ENCODE measurements at places on chromosomes 4 and X.

DNA sequence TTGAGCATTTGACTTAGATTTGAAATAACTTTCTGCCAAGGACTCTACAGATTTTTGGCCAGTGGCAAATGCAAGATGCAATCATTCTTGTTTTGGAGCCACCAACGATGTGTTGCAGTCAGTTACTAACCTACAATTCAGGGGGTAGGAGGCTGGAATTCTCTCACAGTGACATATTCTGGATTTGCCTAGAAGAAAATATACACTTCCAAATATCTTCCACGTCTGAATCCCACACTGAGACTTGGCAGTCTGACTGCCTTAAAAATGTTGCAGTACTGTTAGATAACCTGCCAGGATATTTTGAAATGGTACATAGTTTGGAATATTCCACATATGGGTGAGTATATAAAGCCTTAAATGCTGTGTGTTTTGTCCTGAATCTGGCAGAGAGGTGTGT, 27.6 kb upstream of the AGTR2 start:
- DNase-seq = no peak

- DNase-seq = no peak
Observed at GRCh38 chr4:110250023-110250387, 51.6 kb upstream of the ELOVL6 start.

DNA sequence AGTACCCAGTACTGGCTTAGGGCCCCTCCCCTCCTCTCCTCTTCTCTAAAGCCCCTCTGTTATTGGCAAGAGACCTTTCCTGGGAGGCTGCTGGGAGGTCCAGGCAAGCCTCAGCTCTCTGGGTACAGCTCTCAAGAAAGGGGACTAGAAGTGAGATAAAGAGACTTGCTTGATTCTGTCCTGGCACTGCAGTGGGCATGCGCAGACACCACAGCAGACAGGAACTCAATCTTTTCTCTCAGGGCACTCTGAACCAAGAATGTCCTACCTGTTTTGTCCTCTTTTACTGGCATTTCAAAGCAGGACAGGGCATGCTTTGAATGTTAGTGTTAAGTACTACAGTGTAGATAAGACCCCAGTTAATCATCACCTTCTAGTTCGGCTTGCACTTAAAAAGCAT, 74.9 kb downstream of the NYX start:
- no peak for DNase-seq

DNA sequence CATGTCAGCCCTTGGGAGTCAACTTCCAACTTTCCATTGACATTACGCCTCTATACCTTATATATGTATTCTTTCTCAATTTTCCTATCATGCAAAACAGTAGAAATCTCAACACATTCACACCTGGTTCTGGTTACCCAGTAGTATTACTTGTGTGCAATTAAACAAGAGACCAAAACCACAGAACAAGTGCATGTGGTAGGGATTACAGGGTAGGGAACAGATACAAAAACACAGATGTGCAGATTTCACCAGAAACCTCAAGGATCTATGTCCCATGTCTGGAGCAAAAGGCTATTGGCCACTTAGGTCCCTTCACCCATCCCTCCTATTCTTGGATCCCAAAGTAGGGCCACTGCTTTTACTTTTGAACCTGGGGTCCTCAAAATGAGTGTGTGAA, 143.6 kb upstream of the ZCCHC13 start:
- DNase-seq = no peak

- no peak for DNase-seq
Observed at GRCh38 chrX:124280294-124280902, 52.1 kb upstream of the TEX13D start.

DNA sequence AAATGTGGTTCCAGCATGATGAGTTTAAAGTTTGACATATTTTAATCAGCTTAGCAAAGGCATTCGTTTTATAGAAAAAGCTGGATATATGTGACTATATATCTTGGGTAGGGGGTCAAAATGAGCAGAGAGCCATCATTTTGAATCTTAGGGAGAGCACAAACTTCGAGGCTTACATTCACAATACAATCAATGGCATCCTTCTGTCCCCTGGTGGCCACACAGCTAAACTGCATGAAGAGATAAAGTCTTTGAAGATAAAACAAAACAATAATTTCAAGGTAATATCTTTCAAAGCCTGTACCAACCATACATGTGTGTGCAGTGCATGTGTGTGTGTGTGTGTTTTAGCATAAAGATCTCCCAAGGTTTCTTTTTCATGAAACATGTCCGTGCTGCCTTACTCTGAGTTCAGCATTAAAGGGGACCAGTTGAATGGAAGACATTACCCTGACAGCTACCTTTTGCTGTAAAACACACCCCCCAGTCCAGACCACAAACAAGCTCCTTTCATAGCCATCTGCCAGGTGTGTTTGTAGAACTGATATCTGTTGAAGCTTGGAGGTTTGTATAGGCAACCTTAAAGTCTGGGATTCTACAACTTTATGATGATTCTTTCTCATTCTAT, 22.0 kb downstream of the DYNLT3 start:
- no peak for DNase-seq

DNA sequence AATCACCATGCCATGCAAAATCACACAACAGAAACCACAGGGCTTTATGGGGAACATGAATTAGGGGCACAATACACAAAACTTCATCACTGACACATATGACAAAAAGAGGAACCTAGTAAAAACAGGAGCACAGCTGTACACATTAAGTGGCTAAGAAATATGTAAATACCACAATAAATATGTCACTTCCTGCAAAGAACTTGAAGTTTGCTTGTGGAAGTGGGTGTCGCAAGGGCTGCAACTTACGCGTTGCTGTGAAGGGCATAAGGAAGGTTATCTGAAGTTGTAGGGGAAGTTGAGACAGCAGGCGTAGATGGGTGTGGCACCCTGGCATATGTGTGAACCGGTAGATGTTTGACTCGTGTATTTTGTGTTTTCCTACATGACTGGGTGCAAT, 42.4 kb downstream of the CLCN4 start:
- no peak for DNase-seq

DNA sequence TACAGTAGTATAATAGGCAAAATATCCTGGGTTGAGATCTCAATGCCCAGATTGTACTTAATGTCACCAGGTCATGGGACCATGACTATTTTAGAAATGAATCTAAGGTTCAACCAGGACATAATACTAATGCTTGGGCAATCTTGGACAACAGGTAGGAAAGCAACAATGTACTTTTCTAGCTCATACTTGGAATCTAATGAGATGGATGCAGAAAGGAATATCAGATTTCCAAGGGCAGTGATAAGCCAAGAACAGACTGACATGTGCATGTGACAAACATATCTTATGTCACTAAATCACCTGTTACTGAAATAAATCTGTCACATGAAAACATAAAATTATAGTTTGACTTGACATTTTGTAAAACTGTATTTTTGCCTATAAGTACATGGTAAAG, 51.1 kb downstream of the RPS6KA3 start:
- DNase-seq = peak; percentile 3

GRCh38 chr4:10083331-10083771, 33.2 kb downstream of the WDR1 start:
- DNase-seq = no peak

DNA sequence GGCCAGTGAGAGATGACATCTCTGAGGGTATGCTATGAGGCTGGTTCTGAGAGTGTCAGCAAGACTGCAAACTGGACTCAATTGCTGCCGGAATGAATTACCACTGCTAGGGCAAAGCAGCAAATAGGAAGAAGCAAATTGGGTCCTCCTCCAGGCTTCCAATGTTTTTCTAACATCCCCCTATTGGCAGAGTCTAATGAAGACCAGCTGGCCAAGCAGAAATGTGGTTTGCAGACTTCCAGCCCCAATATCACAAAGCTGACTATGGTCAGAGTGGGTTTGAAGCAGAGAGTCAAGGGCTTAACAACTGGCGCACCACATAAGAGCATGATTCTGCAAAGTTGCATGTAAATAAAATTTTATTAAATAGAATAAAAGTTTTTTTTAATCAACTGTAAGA, 225.4 kb upstream of the GLRA2 start:
- DNase-seq = no peak

- no peak for DNase-seq
Observed at GRCh38 chr4:188412499-188412898, 273.3 kb downstream of the TRIML1 start.

DNA sequence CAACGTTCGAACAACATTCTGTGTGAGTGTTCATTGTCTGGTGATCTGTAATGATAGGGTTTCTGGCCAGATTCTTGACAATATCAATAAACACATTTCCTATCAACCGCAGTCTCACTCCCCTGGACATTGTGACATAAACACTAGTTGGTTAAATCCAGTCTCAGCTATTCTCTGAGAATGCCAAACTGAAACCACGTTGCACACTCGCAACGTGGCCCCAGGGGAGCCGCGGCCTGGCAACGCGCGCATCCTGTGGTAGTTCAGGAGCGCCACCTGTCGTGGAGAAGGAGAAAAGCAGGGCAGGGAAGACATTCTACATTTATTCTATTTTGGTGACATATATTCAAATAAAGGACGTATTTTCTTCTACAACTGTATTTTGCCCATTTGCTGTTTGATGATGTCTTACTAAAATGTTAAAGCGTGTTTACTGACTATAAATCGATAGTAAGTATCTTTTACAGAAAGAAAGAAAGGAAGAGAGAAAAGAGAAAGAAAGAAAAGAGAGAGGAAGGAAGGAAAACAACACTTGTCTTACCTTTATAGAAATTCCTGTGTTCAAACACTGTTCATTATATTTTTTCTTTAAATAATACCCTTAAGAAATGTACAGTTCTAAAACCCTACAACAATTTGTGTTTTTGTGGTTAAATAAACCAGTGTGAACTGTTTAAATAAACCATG, 738.3 kb upstream of the FRG1 start:
- DNase-seq = peak; percentile 3

DNA sequence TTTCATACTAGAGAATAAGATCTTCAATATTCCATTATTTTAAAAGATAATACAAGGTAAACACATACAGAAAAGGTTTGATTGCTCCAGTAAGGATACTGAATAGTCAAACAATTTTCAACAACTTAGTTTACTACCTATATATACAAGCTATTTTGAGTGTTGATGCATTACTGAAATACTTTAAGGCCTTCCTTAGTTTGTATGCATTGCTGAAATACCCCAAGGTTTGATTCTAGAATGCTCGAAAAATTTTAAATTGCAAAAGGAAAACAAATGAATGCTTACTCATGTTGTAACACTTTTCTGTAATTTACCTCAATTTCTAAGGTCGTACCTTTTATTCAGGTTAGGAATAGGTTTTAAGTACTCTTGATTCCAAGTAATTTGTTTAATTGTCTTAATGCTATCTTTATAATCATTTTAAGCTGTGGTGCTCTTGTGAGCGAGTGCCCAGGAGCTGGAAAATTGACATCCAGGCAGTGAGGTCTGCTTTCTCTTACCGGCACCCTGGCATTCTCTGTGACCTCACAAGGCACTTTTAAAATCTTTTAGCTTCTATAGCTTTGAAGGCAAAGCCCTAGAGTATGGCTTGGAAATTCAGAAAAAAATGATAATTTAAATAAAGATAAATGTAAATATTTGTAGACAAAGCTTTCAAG, 114.0 kb downstream of the BMPR1B start:
- DNase-seq = no peak

- DNase-seq = peak; percentile 53
Observed at GRCh38 chr4:168221301-168221700, 97.3 kb downstream of the DDX60 start.

DNA sequence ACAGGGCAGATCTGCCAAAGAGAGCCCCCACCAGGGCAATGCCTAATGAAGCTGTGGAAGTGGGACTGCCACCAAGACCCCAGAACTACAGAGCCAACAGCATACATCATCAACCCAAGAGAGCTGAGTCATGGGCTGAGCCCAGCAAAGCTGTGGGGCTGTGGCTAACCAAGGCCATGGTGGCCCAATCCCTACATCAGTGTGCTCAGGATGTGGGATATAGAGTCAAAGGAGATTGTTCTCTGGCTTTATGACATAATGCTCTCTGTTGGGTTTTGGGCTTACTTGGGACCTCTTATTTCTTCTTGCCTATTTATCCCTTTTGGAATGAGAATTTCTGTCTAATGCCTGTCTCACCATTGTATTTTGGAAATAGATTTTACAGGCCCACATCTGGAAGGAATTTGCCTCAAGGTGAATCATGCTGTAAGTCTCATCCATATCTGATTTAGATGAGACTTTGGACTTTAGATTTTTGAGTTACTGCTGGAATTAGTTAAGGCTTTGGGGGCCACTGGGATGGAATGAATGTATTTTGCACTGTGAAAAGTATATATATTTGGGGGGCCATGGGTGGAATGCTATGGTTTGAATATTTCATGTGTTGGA, 5.4 kb upstream of the PRDM5 start:
- DNase-seq = no peak

GRCh38 chrX:69027181-69028005, 137.9 kb downstream of the PJA1 start:
- no peak for DNase-seq
